ENCODE measurements at places on chromosomes 12 and 14.
A peak's percentile ranks its signal among the peaks of the same experiment; 100 is the strongest.

- DNase-seq, result no peak
Measured at GRCh38 chr12:24573621-24574020, 375.3 kb downstream of the BCAT1 start.

DNA sequence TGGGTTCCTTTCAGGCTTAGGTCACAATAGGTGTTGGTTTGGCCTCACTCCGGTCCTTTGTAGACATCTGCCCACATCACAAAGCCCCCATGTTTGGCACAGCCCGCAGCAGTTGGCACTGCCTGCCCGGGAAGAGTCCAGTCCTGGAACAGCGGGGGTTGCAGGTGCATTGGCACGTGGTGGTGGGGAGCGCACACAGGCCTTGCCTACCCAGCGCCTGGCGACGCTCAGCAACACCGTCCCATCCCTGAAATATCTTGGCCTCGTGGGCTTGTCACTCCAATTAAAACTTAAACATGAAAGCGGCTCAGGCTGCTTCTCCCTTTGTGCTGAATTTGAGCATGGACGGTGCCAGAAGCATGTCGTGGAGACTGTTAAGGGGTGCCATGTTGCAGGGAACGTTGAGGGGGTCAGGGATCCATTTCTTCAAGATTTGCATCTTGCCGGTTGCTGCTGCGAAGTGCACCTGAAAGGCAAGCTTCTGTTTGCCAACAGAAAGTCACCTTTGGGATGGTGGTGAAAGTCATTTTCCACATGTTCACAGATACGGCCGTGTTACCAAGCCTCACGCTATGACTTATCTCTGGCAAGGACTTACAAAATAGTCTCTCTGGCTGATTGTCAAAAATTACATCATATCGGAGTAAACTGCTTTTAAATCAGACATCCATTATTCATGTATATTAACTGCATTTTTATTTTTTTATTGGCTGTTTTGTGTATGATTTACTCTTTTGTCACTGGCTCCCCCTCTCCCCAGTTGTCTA, 91.5 kb downstream of the FBXW8 start:
- no peak for DNase-seq

GRCh38 chr12:7959701-7960121, 23.7 kb upstream of the SLC2A3 start:
- peak; percentile 13 for DNase-seq

- DNase-seq, result no peak
Measured at GRCh38 chr14:73069585-73069984, 11.3 kb downstream of the RBM25 start.

DNA sequence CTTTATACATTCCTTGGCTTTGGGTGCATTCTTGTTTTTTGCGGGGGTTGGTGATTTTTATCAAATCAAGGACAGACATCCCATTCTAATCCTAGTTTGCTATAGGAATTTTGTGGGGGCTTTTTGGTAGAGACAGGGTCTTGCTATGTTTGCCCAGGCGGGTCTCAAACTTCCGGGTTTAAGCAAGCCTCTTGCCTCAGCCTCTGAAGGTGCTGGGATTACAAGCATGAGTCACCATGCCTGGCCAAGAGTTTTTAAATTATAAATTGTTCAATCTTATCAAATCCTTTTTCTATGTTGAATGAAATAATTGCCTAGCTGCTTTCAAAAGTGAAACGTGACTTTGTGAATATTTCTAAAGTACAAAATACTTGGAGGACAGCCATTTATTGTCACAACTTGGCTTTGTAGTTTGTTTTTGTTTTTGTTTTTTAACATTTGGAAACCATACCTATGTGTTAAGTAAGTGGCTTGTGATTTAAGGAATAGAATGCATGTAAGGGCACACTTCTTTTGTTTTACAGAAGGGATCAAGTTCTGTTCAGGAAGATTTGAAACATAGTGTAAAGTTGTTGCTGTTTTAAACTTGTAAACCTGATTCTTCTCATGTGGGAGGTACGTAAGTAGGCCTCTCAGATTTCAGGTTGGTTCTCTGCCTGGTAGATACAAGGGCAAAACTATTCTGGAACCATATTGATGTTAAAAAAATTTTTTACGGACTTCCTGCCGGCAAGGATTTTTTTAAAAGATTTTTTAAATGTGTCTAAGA, 13.4 kb downstream of the MARK3 start:
- DNase-seq, result no peak

DNA sequence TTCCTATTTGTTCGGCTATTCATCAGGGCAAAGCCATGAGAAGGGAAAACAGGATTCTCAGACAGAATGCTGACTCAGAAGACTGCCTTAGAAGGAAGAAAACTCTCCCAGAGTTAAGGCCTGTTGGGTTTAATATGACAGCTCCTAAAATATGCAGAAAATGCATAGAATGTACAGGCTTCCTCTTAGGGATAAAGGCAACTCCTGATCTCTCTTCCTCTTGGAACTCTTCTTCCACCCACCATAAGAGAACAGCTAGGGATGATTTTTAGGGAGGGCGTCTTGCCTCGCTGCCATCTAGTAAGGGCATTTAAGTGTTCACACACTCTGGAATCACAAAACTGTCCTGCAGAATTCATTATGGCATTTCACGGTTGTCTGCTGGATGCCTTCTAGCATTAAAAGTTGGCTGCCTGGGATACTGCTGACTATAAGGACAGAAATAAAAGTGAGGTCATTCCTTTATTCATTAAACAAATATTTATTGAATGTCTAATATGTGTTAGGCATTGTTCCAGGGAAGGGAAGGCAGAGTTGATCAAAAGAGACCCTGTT, 73.7 kb downstream of the DCAF5 start:
- DNase-seq, result no peak

GRCh38 chr12:124508381-124509079, 58.9 kb downstream of the NCOR2 start:
- DNase-seq, result no peak

GRCh38 chr14:99377951-99378350, 102.7 kb downstream of the SETD3 start:
- no peak for DNase-seq

DNA sequence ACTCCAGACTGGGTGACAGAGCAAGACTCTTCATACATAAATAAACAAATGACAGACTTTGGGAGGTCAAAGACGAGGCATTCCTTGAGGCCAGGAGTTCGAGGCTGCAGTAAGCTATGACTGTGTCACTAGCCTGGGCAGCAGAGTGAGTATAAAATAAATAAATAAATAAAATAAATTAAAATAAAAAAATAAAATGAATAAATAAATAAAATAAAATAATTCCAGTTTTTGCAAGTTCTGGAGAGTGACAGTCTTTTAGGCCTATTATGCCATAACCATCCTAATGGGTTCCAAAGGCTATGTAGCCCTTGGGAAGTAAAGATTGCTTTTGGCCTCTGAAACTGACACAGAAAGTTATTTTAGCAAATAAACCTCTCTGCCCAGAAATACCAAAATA, 16.5 kb upstream of the NRDE2 start:
- no peak for DNase-seq

DNA sequence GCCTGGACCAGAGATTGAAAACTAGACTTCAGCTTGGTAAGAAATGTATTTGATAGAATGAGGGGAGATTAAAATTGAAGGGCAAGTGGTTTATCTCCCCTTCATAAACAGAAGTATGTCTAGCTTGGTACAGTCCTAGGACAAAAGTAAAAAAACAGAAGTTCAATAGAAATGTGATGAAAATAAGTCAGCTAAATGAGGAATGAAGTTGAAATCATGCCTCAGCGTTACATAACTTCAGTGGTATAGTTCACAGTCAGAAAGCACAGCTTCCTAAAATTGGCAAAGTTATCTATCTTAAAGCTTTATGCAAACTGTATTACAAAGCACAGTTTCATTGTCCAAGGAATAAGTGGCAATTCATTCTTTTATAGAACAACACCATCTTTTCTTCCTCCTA, 90.2 kb upstream of the SYT10 start:
- no peak for DNase-seq

GRCh38 chr14:71070169-71070568, 162.9 kb downstream of the PCNX1 start:
- no peak for DNase-seq

- no peak for DNase-seq
Measured at GRCh38 chr12:66137937-66138336, 7.4 kb upstream of the LLPH start.

DNA sequence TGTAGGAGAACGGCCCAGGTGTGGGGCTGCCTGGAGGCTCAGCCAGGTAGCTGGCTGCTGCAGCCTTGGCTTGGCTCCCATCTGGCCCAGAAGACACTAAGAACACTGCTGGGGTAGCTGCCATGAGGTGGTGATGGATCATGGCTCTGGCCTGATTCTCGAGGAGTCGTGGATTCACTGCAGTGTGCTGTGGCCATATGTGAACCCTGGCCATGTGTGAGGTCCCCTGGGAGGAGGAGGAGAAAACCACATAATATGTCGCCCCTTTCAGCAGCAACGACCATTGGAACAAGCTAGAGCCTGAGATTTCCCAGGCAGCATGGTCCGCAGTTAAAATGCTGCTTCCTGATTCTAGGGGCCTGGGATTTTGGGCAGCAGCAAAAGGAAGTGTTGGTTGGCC, 4.0 kb upstream of the PRMT8 start:
- no peak for DNase-seq

- DNase-seq, result no peak
Measured at GRCh38 chr12:124032265-124032886, 59.4 kb downstream of the ZNF664 start.

DNA sequence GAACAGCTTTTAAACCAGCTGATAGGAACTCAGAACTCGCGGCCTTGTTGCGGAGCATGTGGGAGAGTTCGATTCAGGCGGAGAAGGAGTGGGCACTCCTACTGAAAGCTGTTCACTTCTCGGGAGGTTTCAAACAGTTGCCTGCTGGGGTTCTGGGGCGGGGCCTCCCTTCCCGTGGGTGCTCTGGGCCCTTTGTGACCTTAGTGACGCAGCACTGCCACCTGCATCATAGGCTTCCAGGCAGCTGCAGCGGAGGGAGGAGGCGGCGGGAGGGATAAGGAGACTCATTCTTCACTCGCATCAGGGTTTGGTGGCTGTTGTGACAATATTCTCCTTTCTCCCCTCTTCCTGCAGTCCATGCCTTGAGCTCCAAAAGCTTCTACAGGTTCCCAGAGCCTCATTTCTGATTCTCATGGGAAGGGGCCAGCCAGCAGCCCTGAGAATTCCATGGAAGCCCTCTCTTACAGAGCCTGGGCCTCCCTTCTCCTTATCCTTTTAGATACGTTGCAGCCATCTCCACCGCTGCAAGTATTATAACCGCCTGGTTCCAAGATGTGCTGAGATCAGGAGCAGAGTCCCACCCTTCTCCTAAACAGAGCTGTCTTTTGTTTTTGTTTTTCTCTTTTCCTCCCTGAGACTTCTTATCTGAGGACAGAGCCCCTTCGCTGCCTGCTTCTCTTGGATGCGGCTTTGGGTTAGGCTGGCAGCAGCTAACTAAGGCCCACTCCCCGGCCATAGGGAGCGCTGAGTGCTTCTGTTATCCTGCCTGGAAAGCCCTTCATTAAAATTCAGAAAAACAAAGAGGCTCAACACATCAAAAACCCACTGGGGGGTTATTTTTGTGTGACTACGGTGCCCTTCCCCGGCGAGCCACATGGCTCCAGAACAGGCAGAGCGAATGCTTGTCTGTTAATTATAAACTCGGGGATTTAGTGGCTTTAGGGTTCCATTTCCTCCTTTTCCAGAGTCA, 67.6 kb upstream of the GPATCH2L start:
- no peak for DNase-seq

- DNase-seq, result no peak
Measured at GRCh38 chr12:22712083-22712482, 87.1 kb downstream of the ETNK1 start.

GRCh38 chr14:55588259-55588699, 8.3 kb downstream of the KTN1 start:
- no peak for DNase-seq

GRCh38 chr14:29390081-29390832, 537.4 kb downstream of the PRKD1 start:
- no peak for DNase-seq

DNA sequence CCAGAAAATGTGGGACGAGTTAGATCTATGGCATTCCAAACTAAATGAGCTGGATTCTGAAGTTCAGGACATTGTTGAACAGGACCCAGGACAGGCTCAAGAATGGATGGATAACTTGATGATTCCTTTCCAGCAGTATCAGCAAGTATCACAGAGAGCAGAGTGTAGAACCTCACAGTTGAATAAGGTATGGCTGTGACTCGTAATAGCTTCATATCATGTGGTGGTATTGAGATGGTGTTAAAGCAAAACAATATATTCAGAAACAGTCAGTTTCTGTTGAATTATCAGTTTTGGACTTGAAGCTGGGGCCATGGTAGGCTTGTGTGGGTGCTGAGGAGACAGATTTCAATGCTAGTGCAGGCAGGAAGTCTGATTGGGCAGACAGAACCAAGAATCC, 213.7 kb downstream of the ESR2 start:
- no peak for DNase-seq

GRCh38 chr12:109951136-109951535, 45.0 kb downstream of the GIT2 start:
- DNase-seq, result no peak

DNA sequence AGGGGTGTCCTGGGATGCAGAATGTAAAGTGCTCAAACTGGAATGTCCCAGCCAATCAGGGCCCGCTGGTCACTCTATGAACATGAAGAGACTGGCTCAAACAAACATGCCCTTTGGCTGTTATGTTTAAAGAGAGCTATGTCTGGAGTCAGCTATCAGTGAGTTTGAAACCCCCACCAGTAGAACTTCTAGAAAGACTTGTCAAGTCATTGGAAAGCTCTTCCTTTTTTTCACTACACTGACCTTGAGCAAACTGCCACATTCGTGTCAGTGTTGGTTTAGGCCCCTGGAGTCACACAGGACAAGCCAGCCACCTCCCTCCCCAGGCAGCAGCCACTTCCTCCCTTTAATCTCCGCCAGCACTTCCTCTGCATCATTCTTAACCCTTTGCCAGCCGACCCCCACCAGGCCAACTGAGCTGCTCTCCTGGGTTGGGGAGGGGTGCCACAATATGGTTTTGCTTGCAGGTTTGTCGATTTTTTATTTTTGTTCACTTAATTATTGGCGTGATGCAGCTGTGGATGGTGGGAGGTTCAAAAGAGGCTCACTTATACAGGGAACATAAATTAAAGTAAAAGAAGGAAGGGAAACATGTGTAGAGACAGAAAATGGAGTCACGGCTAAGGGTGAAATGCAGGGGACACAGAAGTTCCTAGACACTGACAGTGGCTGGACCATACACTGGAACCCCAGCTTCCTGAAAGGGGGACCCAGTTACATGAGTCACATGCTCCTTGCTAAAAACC, 25.3 kb downstream of the CMKLR1 start:
- DNase-seq, result no peak

DNA sequence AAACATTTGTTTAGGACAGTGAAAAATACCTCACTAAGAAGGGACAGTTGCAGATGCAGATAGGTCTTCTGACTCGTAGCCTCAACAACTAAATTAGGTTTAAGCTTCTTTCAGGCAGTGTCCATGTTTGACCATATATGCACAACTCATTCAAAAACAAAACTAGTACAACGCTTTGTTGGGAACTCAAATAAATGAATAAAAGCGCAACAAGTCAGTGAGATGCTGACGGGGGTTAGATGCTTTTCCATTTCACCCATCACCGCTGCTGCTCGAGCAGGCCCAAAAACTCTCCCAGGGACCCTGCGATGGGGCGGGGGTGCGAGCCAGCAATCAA, 633 bp downstream of the RPAP3 start:
- no peak for DNase-seq

- DNase-seq, result no peak
Measured at GRCh38 chr14:91138511-91139359, 24.9 kb downstream of the DGLUCY start.

GRCh38 chr12:109518820-109519665, 41.6 kb downstream of the UBE3B start:
- DNase-seq, result no peak
